Gastroesophageal sphincter (tissue), 4 donors: ENCODE measurements at places on chromosomes 12 and 14.

GRCh38 chr14:26897196-26897595 is 299.4 kb upstream of the NOVA1 start:
- no peak for ATAC-seq

- ATAC-seq = no peak
Measured at GRCh38 chr14:99441157-99441870, 39.3 kb downstream of the SETD3 start.

DNA sequence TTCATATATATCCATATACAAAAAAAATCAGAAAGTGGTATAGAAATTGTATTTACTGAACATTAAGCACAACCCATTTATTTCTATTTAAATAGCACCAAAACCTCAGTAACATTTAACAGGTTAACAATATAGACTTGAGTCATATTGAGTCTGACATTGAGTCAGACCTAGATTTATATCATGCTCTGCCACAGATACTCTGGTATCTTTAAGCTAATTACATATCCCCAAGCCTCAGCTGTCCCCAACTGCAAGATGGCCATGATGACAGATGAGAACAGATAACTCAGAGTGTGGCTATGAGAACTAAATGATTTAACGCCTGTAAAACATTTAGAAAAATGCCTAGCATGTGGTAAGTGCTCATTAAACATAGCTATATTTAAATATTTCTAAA is 40.3 kb downstream of the IFNG start:
- no peak for ATAC-seq

DNA sequence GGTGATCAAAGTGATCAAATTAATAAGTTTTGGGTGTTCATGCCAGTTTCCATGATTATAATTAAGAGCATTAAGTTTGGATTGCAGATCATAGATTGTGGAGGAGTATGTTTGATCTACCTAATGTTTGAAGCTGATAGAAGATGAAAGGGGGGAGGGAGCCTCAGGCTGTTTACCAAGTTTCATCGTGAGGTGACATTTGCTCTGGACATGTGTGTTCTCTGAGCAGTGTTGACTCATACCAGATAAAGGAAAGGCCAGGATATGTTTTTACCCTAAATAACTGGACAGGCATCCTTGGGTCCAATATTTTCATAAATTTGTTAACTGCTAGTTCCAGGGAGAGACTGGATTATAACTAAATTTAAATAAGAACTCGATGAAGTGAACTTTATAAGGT is 3.5 kb upstream of the SEL1L start:
- ATAC-seq = no peak

DNA sequence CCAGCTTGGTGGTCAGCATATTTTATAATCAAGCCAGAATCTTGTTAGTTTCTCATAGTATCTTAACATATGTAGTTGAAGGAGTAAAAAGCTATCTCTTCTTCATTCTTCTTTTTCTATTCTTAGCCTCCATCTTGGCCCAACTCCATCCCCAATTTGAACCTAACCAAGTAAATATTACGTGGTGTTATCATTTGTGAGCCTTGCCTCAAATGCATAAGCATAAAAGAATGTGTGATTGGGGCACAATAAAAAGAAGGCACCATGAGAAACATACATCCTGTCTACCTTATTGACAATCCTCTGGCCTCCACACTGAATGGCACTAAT is 181.4 kb upstream of the BMP4 start:
- ATAC-seq = no peak
